ENCODE measurements at places on chromosomes 1 and 21.

- DNase-seq = no peak
Measured at GRCh38 chr1:221015159-221015790, 136.0 kb downstream of the HLX start.

- DNase-seq = no peak
Measured at GRCh38 chr1:33347650-33347992, 26.7 kb upstream of the A3GALT2 start.

- no peak for DNase-seq
Measured at GRCh38 chr1:208977012-208977411, 606.5 kb upstream of the CAMK1G start.

DNA sequence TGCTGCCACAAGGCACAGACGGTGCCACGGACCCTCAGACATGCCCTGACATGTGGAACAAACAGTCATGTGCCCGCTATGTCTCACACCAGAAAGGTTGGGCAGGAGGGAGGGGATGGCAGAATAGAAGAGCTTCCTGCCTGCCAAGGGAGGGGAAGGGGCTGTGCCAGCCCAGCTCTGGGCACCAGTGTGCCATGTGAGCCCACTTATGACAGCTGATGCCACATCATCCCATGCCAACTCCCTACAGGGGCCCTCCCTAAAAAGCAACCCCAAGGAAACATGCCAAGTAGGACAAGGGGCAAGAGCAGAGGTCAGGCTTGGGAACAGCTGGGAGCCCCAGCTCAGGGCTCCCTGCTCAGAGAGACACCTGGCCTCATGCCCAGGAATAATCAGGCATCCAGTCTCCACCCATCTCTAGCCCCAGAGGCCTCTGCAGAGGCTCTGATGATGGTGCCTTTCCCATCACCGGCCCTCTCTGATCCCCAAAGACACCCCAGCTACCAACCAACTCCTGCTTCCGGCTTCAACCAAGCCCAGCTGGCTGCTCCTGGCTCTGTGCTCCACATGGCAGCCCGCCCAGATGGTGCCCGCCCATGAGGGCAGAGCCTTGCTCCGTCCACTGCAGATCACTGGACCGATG is 10.3 kb downstream of the ADGRB2 start:
- no peak for DNase-seq

DNA sequence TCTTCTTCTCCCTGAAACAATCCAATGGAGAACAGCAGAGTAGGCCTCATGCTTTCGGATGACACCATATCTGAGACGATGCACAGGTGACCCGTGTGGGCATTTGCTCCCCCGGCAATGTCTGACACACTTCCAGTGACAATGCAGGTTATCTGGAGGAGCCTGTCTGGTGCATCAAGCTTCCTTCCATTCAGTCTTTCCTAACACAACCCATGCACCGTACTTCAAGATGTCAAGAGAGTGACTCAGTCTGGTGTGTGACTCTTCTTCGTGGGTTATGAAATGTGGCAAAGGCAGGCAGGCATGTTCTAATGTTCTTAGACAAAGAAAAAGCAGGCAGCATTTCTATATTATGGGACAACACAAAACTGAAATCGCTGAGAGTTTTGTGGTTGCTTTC is 159.1 kb downstream of the EDEM3 start:
- DNase-seq = no peak

GRCh38 chr1:23177438-23178380 is 9.1 kb upstream of the LUZP1 start:
- DNase-seq = no peak

DNA sequence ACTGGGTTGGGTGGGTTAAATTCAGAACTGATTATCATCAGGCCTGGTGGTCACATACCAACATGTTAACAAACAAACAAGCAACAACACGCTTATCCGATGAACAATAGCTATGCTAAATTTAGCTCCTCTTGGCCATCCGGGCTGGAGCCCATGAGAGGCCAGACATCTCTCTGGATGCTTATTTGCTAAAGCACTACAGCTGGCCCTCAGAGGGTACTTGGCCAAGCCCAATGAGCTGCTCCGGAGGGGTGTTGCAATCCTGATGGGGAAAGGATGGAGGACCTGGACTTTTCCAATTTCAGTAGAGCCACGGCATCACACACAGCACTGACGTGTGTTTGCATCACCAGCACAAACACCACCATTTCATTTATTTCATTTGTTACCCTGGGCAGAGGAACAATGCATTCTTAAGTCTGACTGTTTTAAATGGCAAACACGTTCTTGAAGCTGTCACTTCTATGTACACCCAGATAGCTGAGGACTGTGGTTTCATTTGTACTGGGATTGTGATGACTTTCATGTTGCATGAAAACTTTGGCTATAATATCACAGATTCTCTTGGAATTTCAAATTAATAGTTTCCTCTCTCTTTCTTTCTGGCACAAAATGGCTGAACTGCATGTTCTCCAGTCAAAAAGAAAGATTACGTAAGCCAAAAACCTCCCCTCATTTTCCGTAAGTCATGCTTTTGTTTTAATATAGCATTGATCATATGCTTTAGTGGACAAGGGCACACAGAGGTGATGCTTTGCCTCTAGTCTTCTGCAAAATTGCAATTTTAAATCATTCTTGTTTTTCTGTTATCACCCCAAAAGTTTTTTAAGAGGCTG is 359.8 kb upstream of the KAZN start:
- DNase-seq = no peak

GRCh38 chr1:109615879-109616278 is 3.5 kb downstream of the GNAT2 start:
- DNase-seq = no peak

DNA sequence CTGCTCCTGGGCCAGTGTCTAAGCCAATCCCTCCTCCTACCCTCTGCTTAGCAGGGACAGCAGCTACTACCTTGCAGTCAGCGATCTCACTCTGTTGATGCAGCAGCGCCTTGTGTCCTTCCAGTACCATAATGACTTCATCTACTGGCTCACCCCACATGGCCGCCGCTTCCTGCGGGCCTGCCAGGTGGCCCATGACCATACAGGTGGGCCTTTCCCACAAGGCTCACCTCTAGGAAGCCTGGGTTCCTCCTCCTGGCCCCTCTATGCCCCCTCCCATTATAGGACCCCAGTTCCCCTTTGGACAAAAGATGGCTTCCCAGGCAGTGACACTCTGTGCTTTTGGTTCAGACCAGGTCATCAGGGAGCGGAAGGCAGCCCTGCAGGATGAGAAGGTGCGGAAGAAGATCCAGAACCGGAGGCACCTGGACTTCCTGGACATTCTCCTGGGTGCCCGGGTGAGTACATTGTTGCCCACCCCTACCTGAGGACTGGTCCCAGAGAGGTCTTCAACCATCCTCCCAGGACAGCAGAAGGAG is 15.1 kb downstream of the CYP4B1 start:
- DNase-seq = no peak

DNA sequence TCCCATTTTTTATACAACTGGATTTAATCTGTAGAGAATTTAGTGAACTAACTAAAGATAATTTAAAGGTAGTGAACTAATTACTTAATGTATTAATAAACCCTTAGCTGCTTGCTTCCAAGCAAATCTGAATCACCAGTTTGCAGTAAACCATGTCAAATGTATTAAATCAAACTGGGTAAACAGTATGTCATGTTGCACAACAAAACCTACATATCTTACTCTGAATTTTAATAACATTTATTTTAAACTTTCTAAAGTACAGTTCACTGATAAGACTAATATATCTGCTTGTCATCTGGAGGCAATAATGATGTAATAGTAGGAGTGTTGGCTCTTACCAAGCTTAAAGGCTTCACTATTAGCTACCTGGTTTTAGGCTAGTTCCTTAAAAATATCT is 52.5 kb upstream of the SCYL3 start:
- DNase-seq = no peak

DNA sequence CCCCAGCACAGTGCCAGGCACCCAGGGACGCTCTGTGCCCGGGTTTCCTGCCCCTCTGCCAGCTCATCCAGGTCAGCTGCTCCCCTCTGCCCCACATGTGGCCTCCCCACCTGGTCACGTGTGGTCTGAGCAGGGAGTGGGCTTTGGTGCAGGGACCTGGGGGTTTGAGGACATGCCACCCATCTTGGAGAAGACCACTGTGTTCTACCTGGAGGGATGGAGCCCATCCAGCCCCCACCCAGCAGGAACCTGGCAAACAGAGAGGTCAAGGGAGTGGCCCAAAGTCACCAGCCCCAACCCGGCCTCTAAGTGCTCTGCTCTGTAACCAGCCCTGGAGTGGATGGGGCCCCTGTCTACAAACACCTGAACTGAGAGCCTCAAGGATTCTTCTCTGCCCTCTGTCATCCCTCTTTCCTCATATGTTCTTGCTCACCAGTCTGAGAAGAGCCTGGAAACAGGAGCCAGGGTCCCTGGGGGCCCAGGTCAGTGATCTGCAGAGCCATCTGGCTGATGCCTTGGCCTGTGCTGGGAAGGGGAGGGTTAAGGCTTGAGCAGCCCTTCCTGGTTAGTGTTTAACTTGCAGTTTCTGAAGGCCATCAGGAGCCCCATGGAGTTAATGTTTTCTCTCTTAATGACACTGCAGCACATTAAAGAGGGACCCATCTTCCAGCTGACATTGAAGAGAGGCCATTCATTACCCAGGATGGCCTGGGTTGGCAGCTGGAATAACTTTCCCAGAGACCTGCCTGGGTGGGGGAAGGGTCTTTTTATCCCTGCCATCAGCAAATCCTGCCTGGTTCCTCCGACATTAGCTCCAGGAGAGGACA is 235.4 kb downstream of the PTPRU start:
- no peak for DNase-seq

- DNase-seq = no peak
Measured at GRCh38 chr1:215458562-215458961, 108.5 kb upstream of the KCTD3 start.

DNA sequence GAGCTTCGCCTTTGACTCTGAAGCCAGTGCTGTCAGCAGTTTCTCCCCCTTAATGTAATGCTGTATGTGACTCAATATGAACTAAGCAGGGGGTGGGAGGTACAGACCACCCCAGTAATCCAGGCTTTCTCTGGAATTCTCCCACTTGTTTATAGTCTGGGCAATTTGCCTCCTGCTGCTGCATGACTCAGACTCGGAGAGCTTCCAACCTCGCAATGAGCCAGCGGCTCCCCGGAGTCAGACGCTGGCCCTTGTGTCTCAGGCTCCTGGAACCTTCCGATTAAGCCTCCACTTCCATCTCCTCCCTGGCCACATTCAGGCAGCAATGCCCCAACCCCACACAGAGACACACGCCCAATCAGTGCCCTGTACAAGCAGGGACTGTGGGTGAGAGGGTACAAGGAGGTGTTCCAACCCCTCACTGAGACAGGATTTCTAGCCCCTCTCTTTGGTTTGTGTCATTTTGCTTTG is 471.7 kb upstream of the VAMP3 start:
- no peak for DNase-seq

GRCh38 chr1:12201352-12202189 is 28.3 kb upstream of the VPS13D start:
- DNase-seq = no peak

DNA sequence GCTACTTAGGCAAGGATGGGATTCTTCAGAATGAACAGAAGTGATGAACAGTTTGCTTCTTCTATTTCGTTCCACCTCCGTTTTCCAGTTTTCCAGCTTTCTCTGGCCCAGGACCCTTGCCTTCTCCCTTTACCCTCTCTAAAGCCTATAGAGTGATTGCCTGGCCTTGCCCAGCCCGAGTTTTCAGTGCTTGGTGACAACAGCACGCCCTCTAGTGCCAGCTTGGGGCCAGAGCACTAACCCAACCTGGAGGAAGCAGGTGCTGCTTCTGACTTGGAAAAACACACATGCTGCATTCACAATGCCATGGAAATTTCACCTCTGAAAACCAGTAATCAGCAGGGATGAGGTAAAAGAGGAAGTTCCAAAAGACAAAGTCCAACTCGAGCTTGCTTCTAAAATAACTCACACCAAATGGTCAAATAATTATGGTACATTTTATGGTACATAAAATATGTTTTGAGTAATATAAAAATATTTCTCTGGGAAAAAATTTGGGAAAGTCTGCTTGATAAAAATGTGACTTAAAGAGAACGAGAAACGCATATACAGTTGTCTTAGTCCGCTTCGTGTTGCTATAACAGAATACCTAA is 26.1 kb downstream of the UBE2T start:
- peak; percentile 46 for DNase-seq

DNA sequence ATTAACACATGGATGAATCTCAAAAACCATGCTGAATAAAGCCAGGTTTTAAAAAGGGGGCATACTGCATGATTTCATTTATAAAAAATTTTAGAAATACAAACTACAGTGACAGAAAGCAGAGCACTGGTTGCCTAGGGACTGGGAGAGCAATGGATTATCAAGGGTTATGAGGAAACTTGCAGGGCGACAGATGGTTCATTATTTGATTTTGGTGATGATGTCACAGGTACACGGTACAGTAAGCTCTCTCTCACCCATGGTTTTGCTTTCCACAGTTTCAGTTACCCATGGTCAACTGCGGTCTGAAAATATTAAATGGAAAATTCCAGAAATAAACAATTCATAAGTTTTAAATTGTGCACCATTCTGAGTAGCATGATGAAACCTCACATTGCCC is 14.1 kb downstream of the VAMP4 start:
- no peak for DNase-seq

- DNase-seq = no peak
Measured at GRCh38 chr1:54094001-54094729, 40.8 kb downstream of the TCEANC2 start.

GRCh38 chr1:54018635-54019034 is 649 bp upstream of the LDLRAD1 start:
- DNase-seq = no peak

DNA sequence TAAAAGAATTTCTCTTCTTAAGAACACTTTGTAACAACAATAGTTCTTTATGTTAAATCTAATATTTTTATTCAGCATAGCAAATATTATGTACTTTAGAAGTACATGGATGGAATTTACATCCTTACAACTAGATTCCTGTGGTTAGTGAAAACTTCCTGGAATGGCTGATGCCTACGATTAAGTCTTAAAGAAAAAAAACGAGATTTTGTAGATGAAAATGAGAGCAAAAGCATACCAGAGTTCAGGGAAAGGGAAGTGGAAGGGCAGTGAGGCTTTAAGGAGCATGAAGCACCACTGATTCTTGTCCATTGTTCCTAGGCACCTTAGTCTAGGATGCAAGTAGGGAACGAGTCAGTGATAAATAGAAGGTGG is 26.7 kb downstream of the CFH start:
- DNase-seq = no peak

All from stimulated activated CD4-positive, alpha-beta T cell treated with anti-CD3 and anti-CD28 coated beads, TNF-alpha, amount 100 ng/mL, for 1 hour (primary cell).